Left lung (tissue), 14 donors: ENCODE measurements at places on chromosomes 1 and 21. TPM values are rescaled to one million over a fixed set of nuclear protein-coding genes. Genes with fewer than 3 reads are reported as not detected.
A peak's percentile ranks its signal among the peaks of the same experiment; 100 is the strongest.

Gene LIPI
- not detected for total RNA-seq

DNA sequence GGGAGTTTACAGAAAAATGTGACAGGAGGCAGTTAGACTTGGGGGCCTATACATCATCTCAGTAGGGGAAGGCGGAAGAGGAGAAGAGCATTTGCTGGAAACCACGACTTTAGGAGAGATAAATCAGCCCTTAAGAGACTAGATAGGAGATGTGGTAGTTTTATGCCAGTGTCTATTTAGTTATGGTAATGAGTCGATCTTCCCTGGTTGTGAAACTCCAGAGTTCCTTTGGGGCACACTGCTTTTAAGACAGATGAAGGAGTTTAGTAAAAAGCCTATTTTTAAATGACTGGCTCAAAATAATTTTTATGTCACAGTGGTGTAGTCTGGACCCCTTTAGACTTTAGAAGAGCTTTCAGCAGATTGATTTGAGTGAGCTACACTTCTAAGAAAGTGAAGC lies 7.8 kb downstream of the PGM1 start:
- DNase-seq, result no peak

- DNase-seq, result no peak
Measured at GRCh38 chr1:53535226-53535625, 76.0 kb downstream of the DMRTB1 start.

Gene C1orf210
- total RNA-seq, result 13.1 TPM

- no peak for DNase-seq
Measured at GRCh38 chr1:224558904-224559303, 57.2 kb upstream of the CNIH3 start.

Gene NPPB
- total RNA-seq, result not detected

DNA sequence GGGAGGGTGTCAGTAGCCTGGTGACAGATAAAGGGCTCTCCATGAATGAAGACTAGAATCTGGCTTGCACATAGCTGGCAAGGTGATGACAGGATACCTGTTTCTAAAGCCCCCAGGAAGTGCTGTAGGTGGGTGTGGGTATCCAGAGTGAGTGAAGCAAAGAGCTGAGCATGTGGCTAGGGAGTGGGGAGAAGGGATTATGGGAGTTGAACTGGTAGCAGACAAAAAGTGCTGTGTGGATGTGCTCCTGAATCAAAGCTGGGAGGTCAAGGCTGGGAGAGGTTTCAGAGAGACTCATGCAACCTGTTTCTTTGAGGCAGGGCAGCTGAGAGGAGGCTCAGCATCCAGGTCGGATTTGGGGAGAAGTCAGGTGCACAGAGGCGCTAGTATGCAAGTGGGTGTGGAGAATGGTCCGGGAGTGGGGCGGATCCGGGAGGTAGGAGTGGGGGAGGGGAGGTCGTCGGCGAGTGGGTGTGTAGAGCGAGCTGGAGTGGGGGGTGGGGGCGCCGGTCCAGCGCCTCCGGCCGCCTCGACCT lies 600 bp downstream of the ASTN1 start:
- DNase-seq, result peak; percentile 49

Gene HSF2BP
- 0.58 TPM for total RNA-seq

GRCh38 chr1:228456252-228457016 lies 30.7 kb upstream of the RNF187 start:
- DNase-seq, result no peak

DNA sequence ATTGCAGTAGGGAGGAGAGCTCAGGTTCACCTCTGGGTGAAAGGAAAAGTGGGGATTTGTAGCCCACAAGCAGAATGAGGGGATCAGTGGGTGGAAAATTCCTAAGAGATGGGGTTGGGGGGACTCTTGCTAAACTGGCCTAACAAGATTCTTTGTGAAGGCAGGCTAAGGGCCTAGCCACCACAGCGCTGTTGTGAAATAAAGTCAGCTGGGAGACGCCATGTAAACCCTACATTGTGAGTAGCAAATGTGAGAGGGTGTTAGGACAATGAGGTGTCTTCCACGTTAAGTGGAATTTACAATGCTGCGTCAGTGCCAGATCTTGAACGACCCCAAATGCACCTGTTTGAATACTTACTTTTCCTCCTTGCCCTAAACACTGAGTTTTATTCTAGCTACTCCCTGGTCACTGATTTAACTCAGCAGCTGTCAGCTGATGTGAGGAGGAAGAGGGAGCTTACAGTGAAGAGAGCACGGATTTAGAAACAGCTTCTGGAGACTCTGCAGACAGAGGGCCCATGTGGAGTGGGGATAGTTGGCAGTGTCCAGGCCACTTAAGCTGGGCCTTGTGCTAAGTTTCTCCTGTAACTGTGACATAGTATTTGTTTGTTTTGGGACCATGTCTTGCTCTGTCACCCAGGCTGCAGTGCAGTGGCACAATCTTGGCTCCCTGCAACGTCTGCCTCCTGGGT lies 17.3 kb downstream of the PDPN start:
- no peak for DNase-seq

- no peak for DNase-seq
Measured at GRCh38 chr21:41294548-41295231, 21.9 kb upstream of the FAM3B start.

GRCh38 chr1:20499718-20500117 lies 8.2 kb downstream of the MUL1 start:
- no peak for DNase-seq

DNA sequence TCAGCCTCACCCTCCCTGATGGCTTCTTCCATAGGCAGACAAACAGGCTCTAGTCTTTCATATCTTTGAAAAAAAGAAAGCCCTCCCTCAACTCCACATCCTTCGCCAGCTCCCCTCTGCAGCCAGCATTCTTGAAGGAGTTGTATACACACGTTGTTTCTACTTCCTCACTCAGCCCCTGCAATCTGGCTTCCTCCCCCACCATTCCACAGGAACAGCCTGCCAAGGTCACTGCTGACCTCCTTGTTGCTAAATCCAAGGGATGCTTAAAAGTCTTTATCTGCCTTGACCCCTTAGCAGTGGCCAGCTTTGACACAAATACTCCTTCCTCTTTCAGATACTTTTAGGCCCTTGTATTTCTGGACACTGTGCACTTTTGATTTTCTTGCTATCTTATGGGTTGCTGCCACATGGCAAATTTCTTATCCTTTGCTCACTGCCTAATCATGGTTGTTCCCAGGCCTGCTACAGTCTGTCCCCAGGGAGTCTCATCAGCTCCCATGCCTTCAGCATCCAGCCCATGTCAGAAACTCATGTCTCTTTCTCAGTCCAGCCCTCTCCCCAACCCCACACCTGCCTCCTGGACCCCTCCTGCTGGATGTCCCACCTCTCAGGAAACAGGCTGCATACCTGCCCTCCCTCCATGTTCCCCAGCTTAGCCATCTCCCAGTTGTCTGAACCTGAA lies 8.3 kb downstream of the FAM229A start:
- DNase-seq, result no peak

DNA sequence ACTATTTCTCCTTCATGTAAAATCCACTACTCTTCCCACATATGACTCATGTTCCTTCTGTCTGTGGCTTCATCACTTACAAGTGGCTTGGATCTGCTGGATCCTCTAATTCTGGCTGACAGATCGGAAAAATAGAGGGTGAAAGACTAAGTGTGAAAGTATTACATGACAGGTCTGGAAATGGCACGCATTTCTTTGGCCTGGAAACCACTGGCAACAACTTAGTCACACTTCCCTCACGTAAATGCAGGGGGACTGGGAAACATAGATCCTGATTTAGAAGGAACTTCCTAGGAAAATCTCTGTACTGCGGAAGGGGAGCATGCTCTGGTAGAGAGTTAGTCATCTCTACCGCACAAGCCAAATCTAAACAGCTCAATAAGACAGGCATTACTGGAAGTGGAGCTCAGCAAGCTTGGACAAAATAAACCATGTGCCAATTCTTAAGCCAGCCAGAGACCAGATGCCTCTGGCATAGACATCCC lies 305.4 kb upstream of the PTBP2 start:
- DNase-seq, result no peak

DNA sequence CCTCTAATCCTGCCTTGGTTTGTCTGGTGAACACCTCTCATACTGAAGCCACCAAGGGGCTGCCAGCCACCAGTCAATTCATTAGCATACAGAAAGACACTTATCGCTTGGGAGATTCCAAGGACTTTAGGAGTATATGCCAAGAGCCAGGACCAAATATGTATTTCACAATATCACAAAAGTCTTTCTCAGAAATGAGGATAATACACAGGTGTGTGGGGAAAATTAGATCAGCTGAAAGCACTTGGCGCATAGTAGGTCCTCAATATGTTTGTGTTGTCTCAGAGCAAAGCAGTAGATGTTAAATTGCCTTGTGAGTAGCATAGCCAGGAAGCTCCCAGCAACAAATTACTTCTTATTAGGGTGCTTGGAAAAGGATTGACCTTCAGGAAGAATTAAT lies 34.1 kb downstream of the KIRREL1 start:
- no peak for DNase-seq
